Thoracic aorta (tissue), 2 donors: ENCODE measurements at places on chromosomes 11 and 22. TPM values are rescaled to one million over a fixed set of nuclear protein-coding genes. Genes with fewer than 3 reads are reported as not detected.

GRCh38 chr22:29226351-29226981 is 20.8 kb downstream of the EMID1 start:
- H3K36me3 ChIP-seq = no peaks in the 10 kb centered on the region
- no peak overlapping the region for H3K4me3 ChIP-seq
- H3K27ac ChIP-seq = no peak overlapping the region
- no peaks in the 10 kb centered on the region for H3K27me3 ChIP-seq

E2F8 gene
- not detected for total RNA-seq

IL17REL gene
- total RNA-seq = not detected

- H3K4me1 ChIP-seq = peaks cover 37% of the 10 kb centered on the region
- no peaks in the 10 kb centered on the region for H3K27me3 ChIP-seq
- peak overlapping the region; percentile 66 for H3K27ac ChIP-seq
- H3K36me3 ChIP-seq = no peaks in the 10 kb centered on the region
Measured at GRCh38 chr11:34330653-34331052, 27.2 kb downstream of the ABTB2 start.

DNA sequence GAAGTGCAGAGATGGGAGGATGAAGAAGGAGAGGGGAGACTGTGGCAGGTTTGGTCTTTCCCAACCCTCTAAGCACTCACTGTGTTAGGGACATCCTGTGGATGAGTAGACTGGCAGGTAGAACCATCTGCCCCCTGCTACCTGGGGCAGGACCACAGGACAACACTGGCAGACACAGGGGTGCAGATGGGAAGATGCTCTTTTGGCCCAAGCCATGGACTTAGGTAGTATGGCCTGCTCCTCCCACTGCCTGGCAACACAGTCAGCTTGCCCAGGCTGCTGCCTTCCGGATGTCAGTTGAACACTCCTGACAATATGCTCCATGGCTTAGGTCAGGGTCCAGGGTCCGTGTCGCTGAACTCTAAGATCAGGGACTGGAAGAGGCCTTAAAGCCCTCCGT is 140.7 kb upstream of the NAV2 start:
- no peak overlapping the region for H3K4me3 ChIP-seq
- no peaks in the 10 kb centered on the region for H3K36me3 ChIP-seq
- no peaks in the 10 kb centered on the region for H3K27me3 ChIP-seq

- H3K27me3 ChIP-seq = no peaks in the 10 kb centered on the region
- H3K27ac ChIP-seq = no peak overlapping the region
- H3K36me3 ChIP-seq = no peaks in the 10 kb centered on the region
- no peaks in the 10 kb centered on the region for H3K4me1 ChIP-seq
Measured at GRCh38 chr11:103546236-103546635, 437.0 kb downstream of the DYNC2H1 start.

DNA sequence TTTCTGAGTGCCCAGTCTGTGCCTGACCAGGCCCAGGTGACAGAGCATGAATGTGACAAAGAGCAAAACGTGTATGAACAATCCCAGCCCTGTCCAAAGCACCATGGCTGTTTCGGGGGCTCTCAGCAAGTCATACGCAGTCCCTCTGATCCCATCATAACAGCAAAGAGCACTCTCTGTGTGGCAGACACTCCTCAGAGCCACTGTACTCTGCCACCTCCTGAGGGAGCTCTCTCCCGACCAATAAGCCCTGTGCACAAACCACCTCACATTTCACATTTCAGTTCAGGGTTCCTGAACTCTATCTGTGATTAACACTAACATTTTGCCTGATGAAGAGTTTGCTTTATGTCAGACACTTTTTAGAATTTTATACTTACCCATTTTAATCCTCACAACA is 6.6 kb downstream of the DGCR2 start:
- no peak for DNase-seq
- H3K4me3 ChIP-seq = no peak overlapping the region
- H3K4me1 ChIP-seq = peaks cover 60% of the 10 kb centered on the region
- H3K36me3 ChIP-seq = no peaks in the 10 kb centered on the region
- H3K27me3 ChIP-seq = no peaks in the 10 kb centered on the region
- H3K27ac ChIP-seq = no peak overlapping the region

MAPK8IP2 gene
- total RNA-seq = 0.92 TPM

- H3K27me3 ChIP-seq = no peaks in the 10 kb centered on the region
- no peak overlapping the region for H3K4me3 ChIP-seq
- H3K4me1 ChIP-seq = no peaks in the 10 kb centered on the region
- DNase-seq = no peak
- H3K36me3 ChIP-seq = no peaks in the 10 kb centered on the region
Measured at GRCh38 chr11:128613300-128613995, 26.1 kb upstream of the ETS1 start.

GRCh38 chr11:31761636-31762035 is 49.5 kb downstream of the PAX6 start:
- DNase-seq = no peak
- peaks cover 9% of the 10 kb centered on the region for H3K4me1 ChIP-seq
- no peak overlapping the region for H3K4me3 ChIP-seq

- H3K27ac ChIP-seq = no peak overlapping the region
- peak overlapping the region; percentile 72 for H3K4me3 ChIP-seq
Measured at GRCh38 chr22:19715188-19715930, 1.1 kb downstream of the SEPTIN5 start.

GRCh38 chr11:115922876-115923275 is 418.7 kb upstream of the CADM1 start:
- H3K36me3 ChIP-seq = no peaks in the 10 kb centered on the region
- H3K27ac ChIP-seq = no peak overlapping the region
- no peak for DNase-seq
- no peaks in the 10 kb centered on the region for H3K4me1 ChIP-seq
- no peak overlapping the region for H3K4me3 ChIP-seq
